Cardiac fibroblast (primary cell): ENCODE measurements at places on chromosomes 13 and 19.

- no peak for DNase-seq
These were observed 28.6 kb upstream of the VSTM2B start for GRCh38 chr19:29497241-29497640.

- peak; percentile 52 for DNase-seq
These were observed 16.8 kb downstream of the FLT1 start for GRCh38 chr13:28478127-28478526.

DNA sequence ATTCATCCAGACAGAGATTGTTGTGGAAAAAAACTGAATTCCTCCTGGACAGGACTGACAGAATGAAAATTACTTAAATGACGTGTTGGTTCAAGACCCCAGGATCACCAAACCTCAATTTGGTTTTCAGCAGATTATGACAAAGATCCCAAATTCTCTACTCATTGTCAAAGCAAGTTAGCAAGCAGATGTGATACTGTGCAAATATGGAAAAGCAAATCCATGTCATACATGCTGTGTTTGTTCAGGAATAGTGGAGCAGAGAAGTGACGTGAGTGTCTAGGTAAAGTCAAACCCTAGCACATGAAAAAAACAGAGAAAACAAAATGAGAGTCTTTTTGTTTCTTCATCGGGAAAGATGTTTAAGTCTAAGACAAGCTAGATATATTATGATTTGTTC lies 169.2 kb upstream of the NBEA start:
- no peak for DNase-seq

GRCh38 chr19:19591133-19591825 lies 27.2 kb downstream of the PBX4 start:
- DNase-seq: peak; percentile 98

- peak; percentile 20 for DNase-seq
These were observed 77.2 kb downstream of the KLF12 start for GRCh38 chr13:74056801-74057542.

GRCh38 chr13:51326777-51327176 lies 12.7 kb upstream of the SERPINE3 start:
- DNase-seq: no peak

DNA sequence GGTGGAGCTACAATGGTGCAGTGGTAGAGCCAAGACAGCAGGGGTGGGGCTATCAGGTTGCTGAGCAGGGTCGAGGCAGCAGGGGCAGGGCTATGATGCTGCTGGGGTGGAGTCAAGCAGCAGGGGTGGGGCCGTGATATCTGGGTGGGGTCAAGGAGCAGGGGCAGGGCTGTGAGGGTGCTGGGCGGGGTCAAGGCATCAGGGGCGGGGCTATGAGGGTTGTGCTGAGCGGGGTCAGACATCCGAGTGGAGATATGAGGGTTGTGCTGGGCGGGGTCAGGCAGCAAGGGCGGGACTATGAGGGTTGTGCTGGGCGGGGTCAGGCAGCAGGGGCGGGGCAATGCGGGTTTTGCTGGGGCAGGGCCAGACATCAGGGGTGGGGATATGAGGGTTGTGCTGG lies 14.7 kb downstream of the HCN2 start:
- DNase-seq: peak; percentile 17
